ENCODE measurements at places on chromosomes 6 and 20.

DNA sequence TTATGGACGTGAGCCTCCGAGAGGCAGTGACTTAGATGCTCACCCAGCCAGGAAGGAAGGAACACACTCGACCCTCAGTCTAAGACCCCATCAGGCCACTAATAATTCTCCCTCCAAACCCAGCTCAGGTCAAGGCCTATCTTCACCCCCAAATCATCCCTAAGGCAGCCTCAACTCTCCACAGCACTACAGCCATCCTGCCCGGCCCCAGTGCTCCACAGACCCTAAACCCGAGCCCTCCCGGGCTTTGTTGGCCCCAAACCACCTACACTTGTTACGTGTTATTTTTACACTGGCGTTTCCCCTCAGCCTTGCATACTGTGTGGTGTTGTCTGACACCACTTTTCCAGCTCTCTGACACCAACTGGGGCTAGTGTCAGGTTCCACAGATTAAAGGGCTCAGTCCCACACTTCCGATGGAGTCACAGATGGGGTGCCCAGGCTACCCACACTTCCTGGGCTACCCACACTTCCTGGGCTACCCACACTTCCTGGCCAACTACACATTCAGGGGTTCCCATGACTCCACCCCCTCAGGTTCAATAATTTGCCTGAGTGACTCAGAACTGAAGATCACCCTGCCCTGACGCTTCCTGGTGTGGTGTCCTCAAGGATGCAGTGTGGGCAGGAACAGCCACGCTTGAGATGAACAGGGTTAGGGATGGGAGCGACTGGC lies 25.3 kb downstream of the RBCK1 start:
- no peak for DNase-seq

DNA sequence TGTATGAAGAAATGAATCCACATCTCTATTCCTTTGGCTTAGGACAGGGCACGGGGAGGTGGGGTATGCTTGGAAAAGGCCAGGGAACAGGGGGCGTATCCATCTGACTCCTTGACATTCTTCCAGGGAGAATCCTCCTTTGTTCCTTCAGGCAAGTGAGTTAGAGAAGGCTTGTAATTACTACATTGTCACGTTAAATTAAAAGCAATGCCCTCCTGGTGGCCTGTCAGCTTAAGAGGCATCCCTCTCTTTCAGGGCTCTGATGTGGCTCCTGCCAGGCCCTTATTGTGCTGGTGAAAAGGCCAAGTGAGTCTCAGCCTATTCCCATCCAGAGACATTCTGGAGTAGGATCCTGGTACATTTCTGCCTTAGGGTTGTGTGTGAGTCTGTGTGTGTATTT lies 128.3 kb downstream of the FOXA2 start:
- DNase-seq: no peak

GRCh38 chr6:87705070-87705691 lies 3.1 kb upstream of the AKIRIN2 start:
- DNase-seq: no peak

GRCh38 chr6:122930252-122931180 lies 65.5 kb upstream of the CLVS2 start:
- DNase-seq: no peak

GRCh38 chr6:143594647-143595046 lies 83.1 kb upstream of the PHACTR2 start:
- no peak for DNase-seq

DNA sequence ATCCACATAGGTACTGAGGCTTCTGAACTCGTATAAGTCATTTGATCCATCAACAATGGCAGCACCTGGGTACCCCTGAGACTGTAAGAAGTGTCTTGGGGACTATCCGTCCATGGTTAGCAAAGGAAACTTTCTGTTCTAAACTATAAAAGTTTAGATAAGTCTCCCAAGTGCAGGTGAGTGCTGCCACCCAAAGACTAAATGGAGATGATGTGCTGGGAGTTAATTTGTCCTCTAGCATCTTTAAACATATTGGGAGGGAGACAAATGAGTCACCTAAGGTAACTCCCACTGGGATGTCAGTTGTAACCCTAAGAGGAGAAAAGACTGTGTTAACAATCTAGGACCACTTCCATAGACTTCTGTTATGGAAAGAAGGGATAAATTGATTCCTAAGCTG lies 6.2 kb downstream of the BEND6 start:
- no peak for DNase-seq

DNA sequence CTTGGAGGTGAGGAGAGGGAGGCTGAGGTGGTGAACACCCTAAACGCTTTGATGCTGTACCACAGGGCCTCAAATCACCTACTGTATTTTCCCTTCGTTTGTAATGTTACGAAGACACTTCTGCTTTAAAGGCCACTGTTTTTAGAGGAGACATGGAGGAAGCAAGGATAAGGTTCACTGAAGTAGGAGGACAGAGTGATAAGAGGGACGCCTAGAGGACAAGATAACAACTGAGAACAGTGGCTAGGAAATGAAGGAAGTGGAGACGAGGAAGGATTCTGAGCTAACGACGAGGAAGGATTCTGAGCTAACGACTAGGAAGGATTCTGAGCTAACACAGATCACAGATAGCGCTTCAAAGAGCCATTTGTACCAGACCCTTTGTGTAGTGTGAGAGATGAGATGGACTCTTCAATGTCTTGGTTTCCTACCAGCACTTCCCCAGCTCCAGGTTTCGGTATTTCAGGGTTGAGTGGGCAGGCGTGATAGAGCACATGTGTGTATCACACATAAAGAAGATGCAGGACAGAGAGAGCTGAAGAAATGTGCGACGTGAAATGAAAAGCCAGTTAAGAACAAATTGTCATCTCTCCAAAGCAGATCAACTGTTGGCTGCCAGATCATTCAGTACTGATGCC lies 7.5 kb downstream of the SF3B5 start:
- DNase-seq: no peak

DNA sequence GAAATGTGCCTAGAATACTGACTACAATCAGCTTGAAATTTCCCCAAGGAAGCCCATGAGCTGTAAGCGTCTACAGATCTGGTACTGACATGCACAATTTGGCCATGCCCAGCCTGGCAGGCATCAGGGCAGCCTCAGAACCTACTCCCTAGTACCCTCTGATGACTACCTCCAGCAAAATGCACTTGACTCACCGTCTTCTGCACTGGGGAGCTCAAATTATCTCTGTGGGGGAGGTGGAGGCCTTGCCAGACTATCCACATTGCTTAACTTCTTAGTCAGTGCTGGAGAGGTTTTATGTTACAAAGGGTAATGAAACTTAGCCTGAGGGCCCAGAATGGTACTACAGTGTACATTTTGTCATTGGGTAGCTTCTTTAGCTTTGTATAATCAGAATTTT lies 126.0 kb upstream of the ADGRF1 start:
- no peak for DNase-seq

DNA sequence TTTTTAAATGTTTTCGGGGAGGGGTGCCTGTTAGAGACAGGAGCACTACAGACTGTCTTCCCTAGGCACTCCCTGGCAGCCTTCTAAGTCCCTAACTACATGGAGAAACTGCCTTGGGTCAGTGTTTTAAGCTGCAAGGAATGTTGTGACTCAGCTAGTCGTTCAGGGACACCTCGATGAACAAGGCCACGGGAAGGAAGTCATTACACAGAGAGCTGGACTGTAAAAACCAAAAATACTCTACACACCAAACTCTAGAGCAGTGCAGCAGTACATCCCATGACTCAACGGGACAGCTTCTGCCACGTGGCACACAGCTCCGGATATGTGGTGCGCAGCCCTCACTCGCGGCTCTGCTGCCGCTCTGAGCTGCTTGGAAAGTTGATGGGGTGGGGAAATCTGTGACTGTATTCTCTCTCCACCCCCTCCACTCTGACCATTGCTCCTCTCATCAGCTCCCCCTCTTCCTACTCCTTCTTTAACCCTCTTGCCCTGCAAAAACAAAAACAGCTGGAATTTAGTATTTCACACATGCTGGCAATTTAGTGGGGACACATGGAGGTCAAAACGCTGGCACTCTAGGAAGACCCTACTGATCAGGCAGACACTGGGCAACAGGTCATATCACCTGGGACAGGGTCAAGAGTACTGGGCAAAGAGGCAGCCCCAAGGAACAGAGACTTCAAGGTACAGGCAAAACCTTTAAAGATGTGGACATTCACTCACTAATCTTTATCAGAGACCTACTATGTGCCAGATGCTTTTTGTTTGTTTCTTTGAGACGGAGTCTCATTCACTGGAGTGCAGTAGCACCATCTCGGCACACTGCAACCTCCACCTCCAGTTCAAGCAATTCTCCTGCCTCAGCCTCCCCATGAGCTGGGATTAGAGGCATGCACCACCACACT lies 10.9 kb upstream of the LPIN3 start:
- DNase-seq: peak; percentile 51
